8988T (cell line): ENCODE measurements at places on chromosomes 2 and 18.

GRCh38 chr2:164568317-164568716 is 53.0 kb downstream of the GRB14 start:
- DNase-seq: no peak

DNA sequence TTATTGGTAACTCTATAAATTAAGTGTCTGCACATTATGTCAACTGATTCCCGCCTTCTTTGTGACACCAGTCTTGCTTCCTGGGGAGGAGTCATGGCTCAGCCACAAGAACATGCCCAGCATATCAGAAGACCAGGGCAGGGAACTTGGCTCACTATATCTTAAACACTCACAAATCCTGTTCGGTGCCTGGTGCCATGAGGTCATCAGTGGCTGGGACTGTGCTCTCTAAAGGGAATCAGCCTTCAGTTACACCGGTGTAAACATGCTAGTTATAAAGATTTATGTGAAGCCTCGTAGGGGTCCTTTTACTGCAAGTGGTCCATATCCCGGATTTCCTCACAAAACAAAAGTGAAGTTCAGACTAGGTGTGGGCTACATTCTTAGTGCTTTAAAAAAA is 73.1 kb upstream of the ZNF521 start:
- DNase-seq: no peak

DNA sequence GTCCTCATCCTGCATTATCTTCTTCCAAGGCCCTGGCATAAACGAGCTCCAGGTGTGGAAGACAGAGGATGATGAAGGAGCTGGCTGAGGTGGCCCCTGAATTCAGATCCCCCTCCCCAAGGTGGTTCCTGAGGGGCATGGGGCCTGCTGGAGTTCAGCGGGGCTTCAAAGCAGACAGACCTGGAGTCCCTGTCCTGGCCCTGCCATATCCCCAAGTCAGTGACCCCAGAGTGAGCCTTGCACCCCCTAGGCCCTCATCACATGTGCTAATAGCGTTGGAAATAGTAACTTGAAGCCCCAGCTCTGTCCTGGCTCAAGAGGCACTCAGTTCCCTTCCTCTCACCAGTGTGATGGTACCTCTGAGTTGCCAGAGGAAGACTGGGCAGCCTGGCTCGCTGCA is 172.9 kb downstream of the GALNT1 start:
- no peak for DNase-seq

GRCh38 chr2:118319271-118319684 is 231.0 kb downstream of the INSIG2 start:
- no peak for DNase-seq

DNA sequence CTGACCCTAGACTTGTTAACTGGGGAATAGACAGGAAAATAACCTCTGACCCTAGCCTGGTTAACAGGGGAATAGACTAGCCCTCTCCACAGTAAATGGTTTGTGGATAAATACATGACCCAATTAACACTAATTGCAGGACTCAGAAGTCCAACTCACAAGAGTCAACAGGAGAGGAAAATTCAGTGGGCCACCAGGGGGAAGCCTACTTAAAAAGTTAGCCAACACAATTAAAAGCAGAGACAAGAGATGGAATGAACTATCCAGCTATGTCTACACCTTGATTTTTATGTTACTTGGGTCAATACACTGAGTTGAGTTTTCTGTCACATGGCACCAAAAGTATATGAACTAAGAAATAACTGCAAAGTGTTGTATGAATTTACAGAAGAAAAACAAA is 158.8 kb upstream of the SLC39A10 start:
- no peak for DNase-seq

DNA sequence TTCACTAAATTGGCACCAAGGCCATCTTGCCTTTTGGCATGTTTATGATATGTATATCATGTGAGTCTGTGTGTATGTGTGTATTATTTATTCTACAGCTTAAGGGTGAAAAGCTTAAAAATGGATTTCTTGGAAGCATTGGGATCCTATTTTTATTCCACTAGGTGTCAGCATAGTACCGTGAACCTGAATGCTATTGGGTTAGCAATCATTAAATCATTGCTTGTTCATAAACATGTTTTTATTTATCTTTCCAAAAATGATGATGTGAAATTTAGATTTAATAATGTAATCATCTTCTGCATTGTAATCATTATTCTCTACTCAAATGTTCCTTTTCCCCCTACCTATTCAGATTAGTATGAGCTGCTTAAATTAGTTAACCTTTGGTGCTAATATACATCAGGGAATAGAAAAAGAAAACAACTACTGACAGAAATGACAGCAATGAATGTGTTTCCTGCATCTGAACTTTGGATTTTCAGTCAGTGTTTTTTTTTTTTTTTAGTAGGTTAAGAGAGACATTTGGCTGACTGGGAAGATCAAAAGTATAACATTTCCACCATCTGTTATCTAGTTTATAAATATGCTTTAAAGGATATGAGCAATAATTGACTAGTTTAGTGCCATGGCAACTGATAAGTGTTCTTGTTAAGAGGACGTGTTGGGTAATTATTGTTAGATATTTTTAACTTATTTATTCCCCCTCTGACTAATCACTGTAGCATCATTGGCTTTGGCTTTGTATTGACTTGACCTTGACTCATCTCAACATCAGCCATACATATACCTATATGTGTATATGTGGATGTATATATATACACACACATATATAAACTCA is 14.1 kb upstream of the ZSWIM2 start:
- DNase-seq: no peak

- DNase-seq: no peak
These were observed 11.1 kb downstream of the FASTKD1 start for GRCh38 chr2:169562519-169562918.

DNA sequence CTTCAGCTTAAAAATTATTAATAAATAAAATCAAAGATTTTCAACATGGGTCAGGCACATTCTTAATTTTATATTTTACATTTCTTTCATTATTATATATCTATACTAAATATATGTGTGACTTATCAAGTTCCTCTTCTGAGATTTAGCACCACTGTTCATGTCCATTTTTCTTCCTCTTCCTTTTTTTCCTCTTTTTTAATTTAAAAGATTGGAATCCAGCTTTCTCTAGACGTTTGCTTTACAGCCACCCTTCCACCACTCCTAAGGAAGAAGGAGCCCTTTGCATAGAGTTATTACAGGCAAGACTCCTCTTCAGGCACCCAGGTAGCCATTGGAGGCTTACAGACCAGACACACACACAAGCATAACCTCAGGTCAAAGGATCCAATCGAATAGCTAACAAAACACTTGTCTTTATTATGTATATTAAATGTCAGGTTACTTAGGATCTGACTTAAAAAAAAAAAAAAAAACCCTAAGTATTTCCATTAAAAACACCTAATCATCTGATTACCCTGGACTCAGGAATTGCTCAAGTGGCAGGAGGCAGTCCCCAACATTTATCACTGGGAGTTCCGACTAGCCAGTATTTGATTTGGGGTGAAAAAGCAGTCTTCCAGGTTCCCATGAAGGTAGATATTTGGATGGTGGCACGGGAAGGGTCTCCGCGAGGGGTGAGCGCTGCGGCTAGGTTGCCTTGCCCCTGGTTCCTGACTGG is 2.4 kb upstream of the ZEB2 start:
- no peak for DNase-seq

DNA sequence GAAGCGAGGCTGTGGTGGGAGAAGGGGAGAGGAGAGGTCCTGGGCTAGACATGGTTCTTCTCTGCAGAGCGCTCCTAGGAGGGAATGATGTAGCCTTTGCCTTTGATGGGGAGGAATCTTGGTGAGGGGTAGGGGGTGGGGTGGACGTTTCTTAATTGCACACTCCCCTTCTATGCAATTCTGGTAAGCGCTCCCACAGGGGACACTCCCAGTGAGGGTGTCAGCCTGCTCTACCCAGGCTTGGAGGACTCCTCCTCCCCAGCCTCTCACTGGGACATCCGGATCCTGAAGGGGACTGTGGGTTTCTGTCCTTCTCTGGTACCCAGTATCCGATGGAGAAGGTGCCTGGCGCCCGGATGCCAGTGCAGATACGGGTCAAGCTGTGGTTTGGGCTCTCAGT is 114.3 kb downstream of the DYSF start:
- DNase-seq: no peak

- no peak for DNase-seq
These were observed 1.6 kb upstream of the NFE2L2 start for GRCh38 chr2:177265824-177266817.

DNA sequence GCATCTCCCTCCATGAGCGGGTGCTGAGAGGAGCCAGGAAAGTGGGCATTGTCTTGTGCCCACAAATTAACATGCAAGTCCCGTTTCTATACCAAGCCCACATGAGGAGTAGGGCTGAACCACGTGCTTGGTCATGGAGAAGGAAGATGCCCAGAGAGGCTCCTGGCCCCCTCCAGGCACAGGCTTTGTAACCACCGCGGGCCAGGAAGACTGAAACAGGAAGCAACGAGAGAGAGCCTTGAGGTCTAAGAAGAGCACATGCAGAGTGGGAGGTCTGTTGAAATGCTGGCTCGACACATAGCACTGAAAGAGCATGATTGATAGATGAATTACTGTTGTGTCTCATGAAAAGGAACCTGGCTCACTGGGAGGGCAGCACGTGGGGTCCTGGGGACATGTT is 36.3 kb downstream of the VWA3B start:
- DNase-seq: no peak

DNA sequence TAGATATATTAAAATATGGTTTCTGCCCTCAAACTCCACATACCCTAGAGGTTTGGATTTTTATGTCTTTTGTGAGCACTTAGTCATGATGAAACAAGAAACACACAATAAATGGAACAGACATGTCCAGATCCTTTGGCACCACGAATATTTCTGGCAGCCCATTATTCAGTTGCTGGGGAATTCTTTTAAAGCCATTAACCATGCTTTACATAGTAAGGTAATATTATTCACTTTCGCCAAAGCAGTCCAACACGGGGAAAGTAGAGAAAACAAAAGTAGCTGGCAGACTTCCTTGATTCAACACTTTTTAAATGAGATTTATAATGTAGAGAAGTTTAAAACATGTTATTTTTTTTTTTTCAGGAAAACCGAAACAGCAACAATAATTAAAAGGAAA is 235.4 kb downstream of the PIEZO2 start:
- DNase-seq: no peak
